ENCODE measurements at places on chromosomes 2 and 18.

DNA sequence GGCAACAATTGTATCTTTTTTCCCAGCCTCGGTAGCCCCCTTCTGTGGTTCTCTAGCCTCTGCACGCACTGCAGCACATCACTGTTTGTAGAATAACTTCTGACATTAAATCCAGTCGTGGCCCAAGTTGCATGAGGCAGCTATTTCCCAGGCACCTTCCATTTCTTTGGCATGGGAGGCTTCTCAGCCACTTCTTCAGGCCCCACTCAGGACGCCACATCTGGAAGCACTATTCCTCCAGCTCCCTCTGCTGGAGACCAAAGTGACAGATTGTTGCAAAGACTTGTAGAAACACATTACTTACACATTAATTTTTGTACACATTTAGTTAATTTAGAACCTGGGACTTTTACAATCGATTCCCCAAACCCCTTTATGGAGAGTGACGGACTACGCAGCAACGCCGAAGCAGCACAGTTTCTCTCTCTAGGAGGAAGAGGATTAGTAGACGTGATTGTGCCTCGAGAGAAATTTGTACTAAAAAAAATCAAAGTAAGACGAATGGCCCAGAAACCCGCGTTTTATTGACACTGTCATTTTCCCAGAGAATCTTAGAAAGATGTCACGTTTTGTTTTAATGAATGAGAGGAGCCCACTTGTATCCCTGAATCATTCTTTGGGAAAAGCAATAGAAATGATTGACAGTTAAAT is 57.8 kb upstream of the RGPD5 start:
- DNase-seq, result no peak

DNA sequence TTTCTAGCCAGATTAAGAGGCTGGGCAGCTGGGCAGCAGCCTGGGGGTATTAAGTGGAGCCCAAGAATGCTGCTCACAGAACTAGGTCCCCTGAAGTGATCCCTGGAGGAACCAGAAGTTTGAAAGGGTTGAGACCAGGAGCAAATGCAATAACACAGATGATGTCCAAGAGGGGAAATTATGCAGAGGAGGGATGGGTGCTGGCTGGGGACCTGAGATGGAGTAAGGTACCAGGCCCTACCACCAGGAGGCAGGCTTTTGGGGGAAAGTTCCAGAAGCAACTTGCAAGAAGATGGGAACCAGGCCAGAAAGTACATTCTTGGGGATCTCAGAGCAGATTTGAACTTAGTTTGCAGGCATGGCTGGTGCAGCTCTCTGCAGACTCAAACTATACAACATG is 175.1 kb downstream of the NCK2 start:
- no peak for DNase-seq

DNA sequence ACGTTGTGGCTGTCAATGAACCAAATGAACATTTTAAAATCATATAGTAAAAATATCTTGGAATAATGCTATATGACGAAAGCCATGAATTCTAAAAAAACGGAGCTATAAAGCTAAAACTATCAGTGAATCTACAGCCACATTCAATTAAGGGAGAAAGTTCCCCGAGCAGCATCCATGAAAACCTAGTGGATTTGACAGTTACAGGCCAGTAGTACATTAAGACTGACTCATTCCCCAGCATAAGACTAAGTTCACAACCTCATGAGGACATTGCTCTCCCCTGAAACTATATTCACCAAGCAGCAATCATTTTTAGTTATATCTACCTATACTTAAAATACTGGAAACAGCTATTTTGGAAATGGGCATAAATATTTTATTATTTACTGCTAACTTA is 36.6 kb downstream of the KIDINS220 start:
- DNase-seq, result no peak

- no peak for DNase-seq
Measured at GRCh38 chr2:14896330-14897030, 264.0 kb downstream of the LRATD1 start.

DNA sequence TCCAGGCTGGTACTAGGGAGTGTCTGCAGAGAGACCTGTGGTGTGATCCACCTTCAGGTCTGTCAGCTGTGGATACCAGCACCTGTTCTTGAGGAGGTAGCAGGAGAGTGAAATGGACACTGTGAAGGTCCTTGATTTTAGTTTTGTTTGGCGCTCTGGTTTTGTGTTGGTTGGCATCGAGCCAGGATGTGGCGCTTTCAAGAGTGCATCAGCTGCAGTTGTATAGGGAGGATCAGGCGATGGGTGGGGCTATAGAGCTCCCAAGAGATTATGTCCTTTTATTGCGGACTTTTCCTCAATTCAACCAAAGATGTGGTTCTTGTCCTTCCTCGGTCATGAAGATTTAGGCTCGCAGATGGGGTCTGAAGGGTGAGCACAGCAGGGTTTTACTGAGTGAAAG is 37.5 kb downstream of the SLC39A10 start:
- DNase-seq, result no peak

- DNase-seq, result no peak
Measured at GRCh38 chr2:152227969-152228592, 52.5 kb upstream of the STAM2 start.

GRCh38 chr2:240996834-240997140 is 1.6 kb upstream of the SNED1 start:
- DNase-seq, result no peak

- no peak for DNase-seq
Measured at GRCh38 chr2:239936838-239937581, 88.1 kb downstream of the NDUFA10 start.

GRCh38 chr18:66105016-66105415 is 354.2 kb downstream of the CDH7 start:
- no peak for DNase-seq

DNA sequence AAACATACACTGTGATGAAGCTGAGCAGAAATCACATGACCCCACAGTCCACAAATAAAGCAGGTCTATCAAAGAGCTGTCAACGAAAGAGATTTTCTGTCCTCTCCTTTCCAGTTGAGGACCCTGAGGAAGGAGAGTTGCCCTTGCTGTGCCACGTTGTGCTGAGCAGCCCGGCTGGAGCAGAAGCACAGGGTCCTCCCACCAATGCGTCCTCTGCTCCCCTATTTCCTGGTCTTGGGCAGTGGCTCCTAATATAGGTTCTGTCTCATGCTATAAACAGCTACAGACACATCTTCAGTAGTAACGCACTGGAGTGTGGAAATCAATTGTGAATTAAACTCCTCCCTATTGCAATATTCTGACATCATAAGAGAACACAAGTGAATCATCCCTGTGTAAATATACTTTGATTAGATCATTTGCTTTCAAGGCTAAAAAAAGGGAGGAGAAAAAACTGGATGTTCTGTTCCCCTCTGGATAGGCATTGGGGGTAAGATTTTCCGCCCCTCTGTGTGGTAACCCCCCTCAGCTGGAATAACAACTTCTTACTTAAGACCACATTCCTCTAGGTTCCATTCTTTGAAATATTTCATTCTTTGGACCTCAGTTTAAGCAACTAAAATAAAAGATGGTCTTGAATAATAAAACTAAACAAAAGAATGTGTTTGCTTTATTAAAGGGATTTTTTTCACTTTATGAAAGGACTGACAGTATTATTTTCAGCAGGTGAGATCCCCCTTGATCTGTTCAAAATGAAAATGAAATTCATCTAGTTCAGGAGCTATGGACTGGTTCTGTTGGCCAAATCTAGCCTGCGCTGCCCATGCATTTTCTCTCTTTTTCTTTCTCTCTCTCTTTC is 8.3 kb upstream of the RHOB start:
- DNase-seq, result no peak

- DNase-seq, result no peak
Measured at GRCh38 chr2:161971551-161971950, 102.5 kb downstream of the DPP4 start.

DNA sequence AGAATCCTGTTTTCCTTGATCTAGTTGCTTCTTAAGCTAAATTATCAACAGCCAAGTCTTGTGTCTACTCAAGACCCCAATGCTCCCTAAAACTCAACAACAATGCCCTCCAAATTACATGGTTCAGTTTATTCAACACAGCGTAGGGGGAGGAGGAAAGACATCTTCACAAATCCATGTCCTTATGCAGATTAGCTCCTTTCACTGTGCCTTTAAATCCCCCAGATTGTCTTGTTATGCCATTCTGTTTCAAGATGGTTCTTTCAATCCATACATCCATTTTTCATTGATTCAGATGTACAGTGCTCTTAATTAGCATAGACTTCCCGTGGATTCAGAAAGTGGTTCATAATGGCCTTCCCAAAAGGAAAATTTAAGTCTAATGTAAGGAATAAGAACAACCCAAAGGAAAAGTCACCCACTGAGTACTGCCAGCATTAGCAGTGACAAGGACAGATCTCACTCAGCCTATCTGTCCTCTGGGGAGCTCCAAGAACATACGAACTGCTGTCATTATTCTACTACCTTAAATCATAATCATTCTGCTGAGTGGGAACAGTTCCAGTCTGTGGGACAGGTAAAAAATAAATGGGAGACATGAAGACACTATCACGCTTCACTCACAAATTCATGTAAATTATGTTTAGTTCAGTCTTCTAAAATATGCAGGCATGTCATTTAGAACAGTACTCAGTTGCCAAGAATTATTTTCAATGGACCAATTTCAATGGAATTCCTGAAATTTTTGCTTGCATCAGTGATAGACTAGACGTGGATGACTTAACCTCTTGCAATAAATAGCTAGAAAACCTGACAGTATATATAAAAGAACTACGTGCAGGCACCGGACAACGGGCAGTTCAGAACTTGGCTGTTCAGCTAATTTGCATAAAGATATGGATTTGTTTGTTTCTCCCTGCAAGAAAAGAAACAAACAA is 58.9 kb upstream of the RNU4ATAC start:
- no peak for DNase-seq

DNA sequence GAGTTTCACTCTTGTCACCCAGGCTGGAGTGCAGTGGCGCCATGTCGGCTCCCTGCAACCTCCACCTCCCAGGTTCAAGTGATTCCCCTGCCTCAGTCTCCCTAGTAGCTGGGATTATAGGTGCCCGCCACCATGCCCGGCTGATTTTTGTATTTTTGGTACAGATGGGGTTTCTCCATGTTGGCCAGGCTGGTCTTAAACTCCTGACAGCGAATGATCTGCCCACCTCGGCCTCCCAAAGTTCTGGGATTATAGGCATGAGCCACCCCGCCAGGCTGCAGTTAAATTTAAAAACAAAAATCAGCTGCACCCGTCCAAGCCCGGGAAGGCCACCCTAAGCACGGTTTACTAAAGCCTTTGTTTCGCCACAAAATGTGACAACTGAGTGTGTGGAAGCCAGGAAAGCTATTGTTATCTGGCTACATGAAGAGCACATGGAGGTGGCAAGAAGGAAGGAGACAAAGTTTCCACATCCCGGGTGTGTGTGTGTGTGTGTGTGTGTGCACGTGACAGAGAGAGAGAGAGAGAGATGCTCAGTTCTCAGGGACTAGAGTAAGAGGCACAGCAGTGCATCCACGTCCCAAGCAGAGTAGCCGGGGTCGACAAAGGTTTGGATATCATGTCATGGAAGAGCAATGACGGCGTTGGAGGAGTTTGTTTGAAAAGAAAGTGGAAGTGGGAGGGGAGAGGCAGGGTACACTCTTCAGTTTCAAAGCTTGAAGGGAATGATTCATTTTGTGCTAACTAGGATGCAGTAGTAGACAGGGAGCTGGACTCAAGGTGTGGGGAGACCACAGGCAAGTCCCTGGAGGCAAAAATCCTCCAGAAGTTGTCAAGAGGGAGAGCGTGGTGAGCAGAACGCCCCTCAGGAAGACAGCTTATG is 20.1 kb downstream of the INPP5D start:
- no peak for DNase-seq

- no peak for DNase-seq
Measured at GRCh38 chr2:150491430-150491829, 4.0 kb upstream of the RND3 start.

- no peak for DNase-seq
Measured at GRCh38 chr2:33073018-33073417, 126.3 kb downstream of the LTBP1 start.

DNA sequence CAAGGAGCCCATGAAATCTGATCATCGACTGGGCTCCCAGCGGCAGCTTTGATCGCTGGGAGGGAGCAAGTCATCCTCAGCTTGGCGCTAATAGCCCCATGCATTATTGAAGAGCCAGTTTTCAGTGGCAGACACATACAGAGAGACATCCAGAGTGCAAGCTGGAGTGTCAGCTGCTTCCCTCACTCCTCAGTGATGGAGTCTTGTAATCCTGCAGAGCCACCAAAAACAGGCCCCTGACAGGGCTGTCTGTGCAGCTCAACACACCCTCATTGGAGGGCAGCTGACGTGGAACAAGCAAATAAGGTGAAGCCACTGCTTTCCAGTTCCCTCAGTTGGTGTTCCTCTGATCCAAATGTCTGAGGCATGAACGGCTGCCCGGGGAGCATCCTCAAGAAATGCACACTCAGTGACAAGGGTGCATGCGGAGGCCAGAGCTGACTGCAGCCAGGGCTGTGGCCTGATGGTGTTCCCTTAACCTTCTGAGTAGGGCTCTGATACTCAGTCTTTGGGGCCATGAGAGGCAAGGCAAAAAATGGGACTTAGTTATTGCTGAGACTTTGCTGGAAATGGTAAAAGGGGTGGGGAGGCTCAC is 97.4 kb downstream of the RHOB start:
- no peak for DNase-seq

DNA sequence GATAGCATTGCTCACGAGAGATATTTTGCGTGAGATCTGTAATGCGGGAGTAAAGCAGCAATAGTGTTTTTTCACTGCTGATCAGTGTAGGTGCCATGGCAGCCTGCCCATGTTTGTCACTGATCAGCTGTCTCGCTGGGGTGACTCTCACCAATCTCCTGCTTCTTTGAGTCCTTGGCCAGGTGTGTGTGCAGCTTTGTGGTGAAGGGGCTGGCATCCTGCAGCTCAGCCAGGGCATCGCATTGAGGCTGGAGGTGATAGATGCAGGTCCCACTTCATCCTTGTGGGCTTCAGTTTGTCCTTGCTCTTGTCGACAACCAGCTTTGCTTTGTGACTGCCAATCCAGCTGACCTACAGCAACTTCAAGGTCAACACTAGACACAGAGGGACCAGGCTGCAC is 258.3 kb upstream of the CXCR4 start:
- DNase-seq, result no peak

- DNase-seq, result no peak
Measured at GRCh38 chr2:240419723-240420122, 15.7 kb upstream of the GPC1 start.
